ENCODE measurements at places on chromosomes 6 and 20. TPM values are rescaled to one million over a fixed set of nuclear protein-coding genes. Genes with fewer than 3 reads are reported as not detected.

DNA sequence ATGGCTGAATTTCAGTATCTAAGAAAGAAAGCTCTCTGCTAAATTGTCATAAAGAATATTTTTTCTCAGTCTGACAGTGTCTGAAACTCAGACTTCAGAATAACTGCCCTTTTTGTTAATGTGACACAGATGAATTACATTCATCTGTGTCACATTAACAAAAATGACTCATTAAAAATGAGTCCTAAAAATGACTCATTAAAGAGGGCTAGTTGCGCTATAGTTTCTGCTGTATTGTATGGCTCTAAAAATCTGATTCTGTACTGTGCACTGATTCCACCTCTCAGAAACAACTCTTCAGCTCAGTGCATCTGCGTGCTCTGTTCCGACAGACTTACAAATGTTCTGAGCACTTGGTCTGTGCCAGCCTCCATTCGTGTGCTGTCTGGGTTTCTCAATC, 15.0 kb downstream of the RNF114 start:
- peaks cover 38% of the 10 kb centered on the region for H3K36me3 ChIP-seq
- H3K27me3 ChIP-seq: no peaks in the 10 kb centered on the region
- no peak for DNase-seq
- H3K4me1 ChIP-seq: peaks cover 11% of the 10 kb centered on the region
- no peak overlapping the region for H3K4me3 ChIP-seq
- H3K27ac ChIP-seq: no peak overlapping the region

Gene SMPD2
- 45.5 TPM for polyA plus RNA-seq

DNA sequence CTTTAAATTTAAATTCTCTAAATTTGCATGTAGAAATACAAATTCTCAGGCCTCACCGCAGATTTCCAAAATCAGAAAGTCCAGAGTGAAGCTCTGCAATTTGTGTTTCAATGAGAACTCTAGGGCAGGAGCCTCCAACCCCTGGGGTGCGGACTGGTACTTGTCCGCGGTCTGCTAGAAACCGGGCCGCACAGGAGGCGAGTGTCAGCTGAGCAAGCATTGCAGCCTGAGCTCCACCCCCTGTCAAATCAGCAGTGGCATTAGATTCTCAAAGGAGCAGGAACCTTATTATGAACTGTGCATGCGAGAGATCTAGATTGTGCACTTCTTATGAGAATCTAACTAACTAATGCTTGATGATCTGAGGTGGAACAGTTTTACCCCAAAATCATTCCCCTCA, 203.0 kb upstream of the PCSK2 start:
- H3K36me3 ChIP-seq: peaks cover 6% of the 10 kb centered on the region
- no peaks in the 10 kb centered on the region for H3K27me3 ChIP-seq
- H3K4me1 ChIP-seq: no peaks in the 10 kb centered on the region
- H3K4me3 ChIP-seq: no peak overlapping the region

DNA sequence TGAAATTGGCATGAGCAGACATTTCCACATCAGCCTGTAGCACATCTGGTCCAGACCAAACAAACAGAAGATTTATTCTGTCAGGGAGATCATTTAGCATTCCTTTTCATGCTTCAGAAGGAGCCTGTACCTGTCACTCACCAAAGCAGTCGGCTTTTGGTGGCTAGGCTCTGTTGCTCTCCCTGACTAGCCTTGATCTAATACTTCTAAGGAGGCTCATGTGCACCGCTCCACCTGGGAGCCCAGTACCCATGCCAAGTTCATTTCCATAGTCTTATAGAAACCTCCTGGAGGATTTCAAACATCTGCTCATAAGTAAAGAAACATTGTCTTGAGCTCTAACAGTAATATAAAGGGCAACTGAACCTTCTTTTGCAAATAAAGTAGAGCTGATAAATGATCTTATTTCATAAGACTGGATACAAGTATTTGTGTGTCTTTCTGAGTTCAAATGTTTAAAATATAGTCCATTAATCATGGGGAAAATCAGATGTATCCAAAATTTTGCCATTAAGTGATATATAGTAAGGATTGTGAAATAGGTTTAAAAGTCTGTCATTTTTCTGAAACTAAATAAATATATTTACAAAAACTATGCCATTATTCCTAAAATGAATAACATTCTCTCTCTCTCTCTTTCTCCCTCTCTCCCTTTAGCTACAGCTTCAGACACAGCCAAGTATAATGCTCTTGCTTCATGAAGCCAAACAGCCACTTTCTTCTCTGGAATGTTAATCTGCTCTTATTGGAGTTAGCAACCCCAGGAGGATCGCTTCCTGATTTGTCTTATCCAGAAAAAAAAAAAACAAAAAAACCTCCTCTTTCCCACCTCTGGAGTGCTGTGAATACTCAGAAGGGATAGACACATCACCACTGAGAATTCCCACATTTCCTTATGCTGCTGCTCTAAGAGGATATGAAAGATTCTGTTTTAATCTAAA, 192.7 kb upstream of the TFAP2D start:
- H3K4me3 ChIP-seq: no peak overlapping the region
- H3K27ac ChIP-seq: no peak overlapping the region
- no peaks in the 10 kb centered on the region for H3K4me1 ChIP-seq
- no peak for DNase-seq
- no peaks in the 10 kb centered on the region for H3K36me3 ChIP-seq

- no peaks in the 10 kb centered on the region for H3K27me3 ChIP-seq
- peaks cover 30% of the 10 kb centered on the region for H3K36me3 ChIP-seq
- H3K4me3 ChIP-seq: no peak overlapping the region
Measured at GRCh38 chr6:144488590-144488989, 203.5 kb downstream of the UTRN start.

Gene PREX1
- polyA plus RNA-seq: 17.4 TPM

DNA sequence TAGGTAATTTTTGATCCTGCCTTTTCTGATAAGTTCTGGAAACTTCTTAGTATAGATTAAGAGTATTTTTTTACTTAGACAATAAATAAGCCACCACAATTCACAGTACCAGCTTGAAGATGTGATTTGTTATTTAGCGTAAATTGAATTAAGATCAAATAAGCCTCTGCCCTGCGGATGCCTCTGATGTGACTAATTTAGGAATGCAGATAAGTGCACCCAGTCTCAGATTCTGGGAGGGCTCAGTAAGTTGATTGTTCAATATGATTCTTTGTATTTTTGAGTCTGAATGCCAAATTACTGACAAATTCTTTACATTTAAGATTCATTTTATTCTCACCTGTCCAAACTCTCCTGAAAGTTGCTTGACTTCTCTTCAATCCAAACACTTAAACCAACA, 147.5 kb downstream of the THBS2 start:
- DNase-seq: no peak
- no peaks in the 10 kb centered on the region for H3K36me3 ChIP-seq
- H3K27ac ChIP-seq: no peak overlapping the region
- no peaks in the 10 kb centered on the region for H3K27me3 ChIP-seq

Gene SLC26A8
- polyA plus RNA-seq: not detected

GRCh38 chr20:52941808-52942207, 30.4 kb upstream of the TSHZ2 start:
- no peaks in the 10 kb centered on the region for H3K4me1 ChIP-seq
- DNase-seq: no peak
- H3K27me3 ChIP-seq: peaks cover 6% of the 10 kb centered on the region
- H3K4me3 ChIP-seq: no peak overlapping the region
- no peak overlapping the region for H3K27ac ChIP-seq

Gene COQ3
- 4.0 TPM for polyA plus RNA-seq

DNA sequence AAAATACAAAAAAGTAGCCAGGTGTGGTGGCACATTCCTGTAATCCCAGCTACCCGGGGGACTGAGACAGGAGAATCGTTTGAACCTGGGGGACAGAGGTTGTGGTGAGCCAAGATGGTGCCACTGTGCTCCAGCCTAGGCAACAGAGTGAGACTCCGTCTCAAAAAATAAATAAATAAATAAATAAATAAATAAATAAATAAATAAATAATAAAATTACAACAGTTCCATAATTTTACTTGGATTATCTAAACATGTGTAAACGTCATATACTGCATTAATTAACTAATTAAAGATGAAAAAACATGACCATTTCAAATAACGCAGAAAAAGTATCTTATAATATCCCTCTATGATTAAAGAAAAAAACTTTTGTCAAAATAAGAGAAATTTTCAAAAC, 65.8 kb downstream of the SAMD3 start:
- DNase-seq: no peak
- H3K4me3 ChIP-seq: no peak overlapping the region
- no peaks in the 10 kb centered on the region for H3K36me3 ChIP-seq
- no peak overlapping the region for H3K27ac ChIP-seq

DNA sequence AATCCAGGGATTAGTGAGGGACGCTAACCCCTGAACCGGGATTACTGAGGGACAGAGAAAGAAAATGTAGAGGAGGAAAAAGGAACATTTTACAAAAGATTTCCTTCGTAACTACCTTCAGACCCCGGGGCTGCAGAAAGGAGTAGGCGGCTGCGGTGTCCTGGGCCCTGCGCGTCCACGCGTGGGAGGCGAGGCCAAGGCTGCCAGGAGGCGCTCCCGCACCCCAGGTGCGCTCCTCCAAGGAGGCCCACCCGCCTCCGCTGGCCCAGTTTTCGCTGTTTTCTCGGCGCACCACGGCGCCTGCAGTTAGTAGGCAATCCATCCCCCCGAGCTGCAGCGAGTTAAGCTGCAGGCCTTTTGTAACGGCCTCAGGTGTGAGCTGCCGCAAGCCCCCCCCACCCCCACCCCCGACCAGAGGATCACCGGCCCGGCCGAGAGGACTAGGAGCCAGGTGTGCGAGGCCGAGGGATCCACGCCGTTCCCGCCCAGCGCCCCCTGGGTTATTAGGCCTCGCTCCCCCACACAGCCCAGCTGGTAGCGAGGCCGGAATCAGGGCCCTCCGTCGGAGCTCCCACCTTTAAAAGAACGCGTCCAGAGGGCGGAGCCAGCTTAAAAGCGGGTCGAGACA, 380.3 kb upstream of the ARID1B start:
- H3K27me3 ChIP-seq: no peaks in the 10 kb centered on the region
- peak overlapping the region; percentile 52 for H3K27ac ChIP-seq

GRCh38 chr6:166929542-166930189, 26.7 kb downstream of the RNASET2 start:
- DNase-seq: peak; percentile 36
- H3K4me1 ChIP-seq: peaks cover 62% of the 10 kb centered on the region
- H3K4me3 ChIP-seq: peak overlapping the region; percentile 62
- no peaks in the 10 kb centered on the region for H3K27me3 ChIP-seq

DNA sequence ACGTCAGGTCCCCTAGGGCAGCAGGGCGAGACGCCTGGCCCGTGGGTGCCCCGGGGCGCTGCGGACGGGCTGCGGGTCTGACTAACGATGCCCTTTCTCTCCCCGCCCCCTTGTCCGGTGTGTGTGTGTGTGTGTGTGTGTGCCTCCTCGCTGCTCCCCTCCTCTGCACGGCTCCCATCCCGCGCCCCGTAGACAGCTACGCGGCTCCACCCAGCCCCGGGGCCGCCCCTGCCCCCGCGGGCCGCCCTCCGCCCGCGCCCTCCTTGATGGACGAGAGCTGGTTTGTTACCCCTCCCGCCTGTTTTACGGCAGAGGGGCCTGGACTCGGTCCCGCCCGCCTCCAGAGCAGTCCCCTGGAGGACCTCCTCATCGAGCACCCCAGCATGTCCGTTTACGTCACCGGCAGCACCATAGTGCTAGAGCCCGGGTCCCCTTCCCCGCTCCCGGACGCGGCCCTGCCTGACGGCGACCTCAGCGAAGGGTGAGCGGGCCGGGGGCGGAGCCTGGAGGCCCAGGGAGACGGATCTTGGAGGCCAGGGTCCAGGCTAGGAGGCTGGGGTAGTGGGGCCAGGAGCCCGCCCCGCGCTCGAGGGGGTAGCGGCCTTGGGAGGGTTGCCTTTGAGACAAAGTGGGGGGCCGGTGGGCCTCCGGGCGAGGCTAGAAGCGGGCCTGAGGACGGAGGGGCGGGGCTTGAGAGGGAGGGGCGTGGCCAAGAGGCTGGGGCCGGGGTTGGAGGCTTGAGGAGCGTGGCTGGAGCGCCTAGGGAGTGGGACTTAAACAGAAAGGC, 5.1 kb downstream of the TP53INP2 start:
- no peaks in the 10 kb centered on the region for H3K27me3 ChIP-seq
- peak overlapping the region; percentile 95 for H3K4me3 ChIP-seq
- peaks cover 28% of the 10 kb centered on the region for H3K4me1 ChIP-seq
- no peaks in the 10 kb centered on the region for H3K36me3 ChIP-seq
- peak overlapping the region; percentile 95 for H3K27ac ChIP-seq
- peak; percentile 85 for DNase-seq
